Activated CD4-positive, alpha-beta memory T cell treated with anti-CD3 and anti-CD28 coated beads for 36 hours (primary cell): ENCODE measurements at places on chromosomes 2 and 18. TPM values are rescaled to one million over a fixed set of nuclear protein-coding genes. Genes with fewer than 3 reads are reported as not detected.

Gene CDC42EP3
- 24.8 TPM for total RNA-seq

Gene GPBAR1
- total RNA-seq: 0.14 TPM

Gene NTSR2
- total RNA-seq: not detected

Gene ARHGAP25
- 79.8 TPM for total RNA-seq

Gene CIB4
- total RNA-seq: not detected
